Progenitor cell of endocrine pancreas (in vitro differentiated cells): ENCODE measurements at places on chromosomes 12 and 14.
A peak's percentile ranks its signal among the peaks of the same experiment; 100 is the strongest.

DNA sequence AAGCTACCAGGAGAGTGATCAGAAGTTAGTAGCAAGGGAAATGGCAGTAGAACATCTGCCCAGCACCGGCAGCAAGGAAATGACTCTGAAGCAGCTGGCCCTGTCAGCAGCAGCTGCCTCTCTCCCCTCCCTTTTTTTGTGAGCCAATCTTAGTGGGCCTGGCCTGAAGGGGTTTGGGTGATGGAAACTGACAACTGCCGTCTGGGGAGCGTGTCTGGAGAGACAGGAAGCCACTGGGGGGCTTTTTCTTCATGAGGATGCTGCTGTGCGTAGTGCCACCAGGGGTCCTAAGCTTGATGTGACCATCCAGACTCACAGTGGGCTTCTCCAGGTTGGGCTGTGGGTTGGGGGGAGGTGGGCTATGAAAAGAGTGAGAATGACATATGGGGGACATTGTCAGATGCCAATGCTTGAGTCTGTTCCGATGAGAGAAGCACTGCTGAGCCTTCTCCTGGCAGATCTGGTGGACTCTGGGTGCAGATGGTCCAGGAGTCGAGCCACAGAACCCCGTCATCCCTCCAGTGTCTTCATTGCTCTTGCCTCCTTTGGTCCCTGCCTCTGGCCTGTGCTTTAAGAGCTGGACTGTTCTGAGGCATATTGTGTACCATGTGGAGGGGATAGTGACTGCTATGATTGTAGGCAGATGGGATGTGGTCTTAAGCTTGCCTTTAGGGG lies 87.6 kb upstream of the HIF1A start:
- no peak for DNase-seq

DNA sequence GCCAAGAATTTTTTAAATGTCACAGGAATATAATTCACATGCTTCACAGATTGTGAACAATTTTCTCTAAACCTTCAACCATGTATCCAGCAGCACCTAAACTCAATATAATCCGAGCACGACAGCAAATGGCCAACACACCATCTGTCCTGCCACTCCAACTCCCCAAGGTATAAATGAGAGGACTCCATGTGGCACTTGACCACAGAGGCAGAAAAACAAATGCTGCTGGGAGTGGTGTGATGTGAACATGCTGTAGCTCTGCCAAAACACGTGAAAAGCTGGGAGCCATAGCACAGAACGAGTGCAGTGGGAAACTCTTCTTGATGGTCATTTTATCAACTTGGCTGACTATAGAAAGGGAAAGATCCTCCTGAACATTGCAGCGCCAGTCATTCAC lies 70.9 kb downstream of the LLPH start:
- no peak for DNase-seq

GRCh38 chr12:991350-992333 lies 619 bp downstream of the ERC1 start:
- DNase-seq: peak; percentile 73

- no peak for DNase-seq
Measured at GRCh38 chr14:28769276-28769880, 2.8 kb downstream of the FOXG1 start.

- no peak for DNase-seq
Measured at GRCh38 chr12:47813511-47814196, 6.0 kb downstream of the HDAC7 start.

GRCh38 chr14:79271122-79271521 lies 940.2 kb downstream of the DIO2 start:
- no peak for DNase-seq

GRCh38 chr14:99560922-99561683 lies 42.9 kb downstream of the CCDC85C start:
- DNase-seq: no peak

- DNase-seq: no peak
Measured at GRCh38 chr14:44291366-44291915, 215.6 kb downstream of the FSCB start.

GRCh38 chr12:31474751-31475150 lies 116.2 kb downstream of the DENND5B start:
- DNase-seq: no peak

- DNase-seq: no peak
Measured at GRCh38 chr12:52918351-52918750, 13.5 kb upstream of the KRT8 start.

- DNase-seq: no peak
Measured at GRCh38 chr14:45083617-45083975, 320 bp upstream of the PRPF39 start.

DNA sequence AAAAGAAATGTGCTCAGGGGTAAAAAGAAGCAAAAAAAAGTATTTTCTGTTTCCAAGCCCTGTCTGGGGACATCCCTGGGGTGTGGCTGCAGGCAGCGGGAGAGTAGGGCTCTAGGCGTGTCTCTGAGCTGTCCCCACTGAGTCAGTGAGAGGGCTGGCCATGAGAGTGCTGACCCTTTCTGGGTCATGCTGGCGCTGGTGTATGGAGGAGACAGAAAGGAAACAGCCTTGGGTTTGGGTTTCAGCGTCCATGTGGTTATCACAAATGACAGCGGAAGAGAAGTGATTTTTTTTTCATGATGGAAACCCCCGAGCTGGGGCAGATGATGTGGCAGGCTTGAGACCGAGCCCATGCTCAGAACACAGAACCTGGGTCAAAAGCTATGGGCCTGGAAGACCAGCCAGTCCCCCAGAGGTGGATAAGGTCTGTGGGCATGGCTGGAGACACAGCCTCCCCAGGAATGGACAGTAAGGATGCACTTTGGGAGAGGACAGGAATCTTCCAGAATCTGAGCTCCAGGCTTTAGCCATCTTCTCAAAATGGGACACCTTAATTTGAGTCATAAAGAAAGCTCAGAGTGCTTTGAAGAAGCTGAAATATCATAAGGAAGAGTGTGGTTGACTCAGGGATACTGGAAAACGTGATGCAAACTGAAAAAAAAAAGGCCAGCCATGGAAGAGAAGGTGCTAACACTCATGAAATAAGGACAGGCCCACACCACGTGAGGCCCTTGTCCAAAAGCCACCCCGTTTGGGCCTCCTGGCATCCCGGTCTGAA lies 36.2 kb downstream of the SYNE3 start:
- DNase-seq: no peak

GRCh38 chr14:104572668-104573067 lies 6.9 kb upstream of the C14orf180 start:
- DNase-seq: no peak

GRCh38 chr12:74689929-74690328 lies 152.3 kb downstream of the ATXN7L3B start:
- no peak for DNase-seq

- DNase-seq: no peak
Measured at GRCh38 chr14:104968541-104969401, 9.4 kb downstream of the AHNAK2 start.

GRCh38 chr14:49988080-49988990 lies 95.5 kb downstream of the ARF6 start:
- DNase-seq: no peak

DNA sequence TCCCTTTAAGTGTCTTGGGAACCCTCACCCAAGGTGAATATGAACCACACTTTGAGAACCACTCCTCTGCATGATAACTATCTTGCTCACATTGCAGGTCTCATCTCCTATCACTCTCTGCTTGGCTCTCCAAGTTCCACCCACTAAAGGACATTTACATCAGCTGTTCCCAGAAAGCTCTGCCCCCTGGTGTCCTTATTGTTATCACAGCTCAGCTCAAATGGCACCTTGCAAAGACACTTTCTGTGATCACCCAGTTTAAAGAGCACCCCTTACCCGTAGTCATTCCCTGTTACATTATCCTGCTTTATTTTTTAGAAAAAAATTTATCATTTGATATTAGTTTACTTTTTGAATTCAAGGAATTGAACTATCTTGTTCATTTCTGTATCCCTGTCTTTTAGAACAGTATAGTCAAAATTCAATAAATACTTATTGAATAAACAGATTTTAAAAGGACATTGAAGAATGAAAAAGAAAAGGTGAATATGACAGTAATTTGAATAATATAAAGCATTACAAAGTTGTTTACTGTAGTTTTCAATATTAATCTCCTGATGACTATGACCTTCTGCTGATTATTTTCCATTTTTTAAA lies 20.5 kb upstream of the GUCY2C start:
- no peak for DNase-seq

- DNase-seq: no peak
Measured at GRCh38 chr12:103884316-103884715, 43.3 kb upstream of the NT5DC3 start.

GRCh38 chr14:26867171-26867757 lies 269.4 kb upstream of the NOVA1 start:
- DNase-seq: no peak

- DNase-seq: no peak
Measured at GRCh38 chr14:89349171-89350008, 67.6 kb downstream of the FOXN3 start.

GRCh38 chr12:52474212-52474611 lies 607 bp upstream of the KRT6C start:
- DNase-seq: no peak

- no peak for DNase-seq
Measured at GRCh38 chr12:94070520-94070919, 77.9 kb upstream of the PLXNC1 start.

GRCh38 chr14:103225062-103225461 lies 101.8 kb downstream of the TNFAIP2 start:
- DNase-seq: no peak
